AG04450 (cell line): ENCODE measurements at places on chromosomes 1 and 21.

DNA sequence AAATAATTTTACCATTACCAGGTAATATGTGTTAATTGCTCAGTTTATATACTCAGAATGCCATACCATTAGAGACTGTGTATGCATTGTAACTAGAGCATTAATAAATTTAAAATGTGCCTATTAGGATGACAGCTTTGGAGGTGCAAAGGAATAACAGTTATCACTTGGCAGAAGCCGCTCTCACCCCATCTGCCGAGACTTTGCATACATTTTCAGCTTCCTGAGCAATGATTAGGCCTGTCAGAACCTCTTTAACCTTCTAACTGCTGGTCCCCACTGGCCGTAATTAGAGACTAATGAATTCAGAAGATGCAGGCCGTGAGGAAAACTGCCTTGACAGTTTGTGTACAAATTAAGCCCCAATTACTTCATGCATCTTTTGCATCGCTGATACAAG, 158.0 kb upstream of the PROX1 start:
- DNase-seq = no peak

DNA sequence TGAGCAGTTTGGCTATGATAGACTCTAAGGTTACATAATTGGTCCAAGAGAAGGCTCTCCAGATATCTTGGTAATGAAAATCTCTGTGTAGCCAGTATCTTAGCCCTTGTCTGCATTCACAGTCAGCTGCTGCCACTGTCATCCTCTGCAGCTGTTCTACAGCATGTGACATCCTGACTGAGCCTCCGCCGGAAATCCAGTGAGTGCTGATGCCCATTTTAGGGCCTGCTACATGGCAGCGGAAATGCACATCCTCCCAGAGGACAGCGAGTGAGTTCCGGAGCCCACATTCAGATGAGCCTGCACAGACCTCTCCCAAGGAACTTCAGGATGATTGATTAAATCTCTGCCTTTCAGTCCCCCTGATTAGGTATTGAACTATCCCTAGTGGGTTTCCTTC, 237.1 kb downstream of the HHIPL2 start:
- no peak for DNase-seq

- no peak for DNase-seq
Measured at GRCh38 chr1:31957701-31958674, 19.8 kb upstream of the PTP4A2 start.

- no peak for DNase-seq
Measured at GRCh38 chr1:92886886-92887419, 55.1 kb downstream of the RPL5 start.

DNA sequence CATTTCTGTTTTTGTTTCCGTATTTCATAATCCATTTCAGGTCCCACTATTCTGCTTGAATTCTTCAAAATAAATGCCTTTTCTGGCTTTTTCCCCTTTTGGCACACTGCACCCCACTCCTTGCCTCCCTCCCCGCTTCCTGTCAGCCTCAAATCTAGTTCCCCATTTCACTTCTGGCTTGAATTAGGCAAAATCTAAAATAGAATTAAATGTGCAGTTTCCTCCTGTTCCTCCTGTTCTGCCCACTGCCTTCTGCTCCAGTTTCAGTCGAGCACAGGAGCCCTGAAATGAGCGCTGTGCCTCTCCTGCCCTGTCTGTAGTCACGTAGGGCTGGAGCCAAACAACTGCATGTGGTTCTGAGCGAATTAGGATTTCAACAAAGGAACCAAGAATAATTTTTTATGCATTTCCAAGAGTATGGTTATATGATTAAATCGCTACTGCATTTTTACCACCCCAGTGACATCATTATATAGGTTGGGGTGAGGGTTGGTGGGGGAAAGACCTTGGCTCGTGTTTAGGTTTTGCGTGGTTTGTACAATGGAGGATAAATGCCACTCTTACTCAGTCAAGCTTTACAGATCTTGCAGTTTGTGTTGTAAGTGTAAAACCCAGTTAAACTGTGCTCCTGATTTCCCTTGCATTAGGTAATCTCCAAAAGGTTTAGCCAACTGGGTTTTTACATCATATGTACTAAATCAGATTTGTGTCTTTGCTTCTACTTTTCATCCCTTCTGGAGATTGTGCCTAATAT, 114.9 kb downstream of the VPS13D start:
- DNase-seq = no peak

DNA sequence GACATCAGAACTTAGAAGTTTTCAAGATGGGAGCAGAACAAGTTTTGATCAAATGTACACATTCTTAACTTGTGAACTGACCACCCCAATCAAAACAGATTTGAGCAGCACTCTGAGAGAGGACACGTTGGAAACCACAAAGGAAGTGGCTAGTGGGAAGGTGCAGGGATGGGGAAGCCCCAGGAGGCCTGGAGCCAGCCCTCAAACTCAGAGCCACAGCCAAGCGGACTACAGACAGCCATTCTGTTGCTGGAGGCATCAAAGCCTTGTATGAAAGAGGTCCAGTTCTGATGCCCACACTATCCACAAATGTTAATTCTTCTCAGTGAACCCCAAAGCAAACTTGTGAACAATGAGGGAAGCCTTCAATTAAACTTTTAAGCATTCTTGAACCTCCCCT, 143.6 kb upstream of the RAB4A start:
- no peak for DNase-seq

- DNase-seq = no peak
Measured at GRCh38 chr1:58304346-58304975, 242.1 kb downstream of the OMA1 start.

- no peak for DNase-seq
Measured at GRCh38 chr1:156082309-156083091, at the start of gene MEX3A. MEX3A (minus strand) TSS chr1:156082465; CDS start chr1:156081998, 467 bp downstream.

DNA sequence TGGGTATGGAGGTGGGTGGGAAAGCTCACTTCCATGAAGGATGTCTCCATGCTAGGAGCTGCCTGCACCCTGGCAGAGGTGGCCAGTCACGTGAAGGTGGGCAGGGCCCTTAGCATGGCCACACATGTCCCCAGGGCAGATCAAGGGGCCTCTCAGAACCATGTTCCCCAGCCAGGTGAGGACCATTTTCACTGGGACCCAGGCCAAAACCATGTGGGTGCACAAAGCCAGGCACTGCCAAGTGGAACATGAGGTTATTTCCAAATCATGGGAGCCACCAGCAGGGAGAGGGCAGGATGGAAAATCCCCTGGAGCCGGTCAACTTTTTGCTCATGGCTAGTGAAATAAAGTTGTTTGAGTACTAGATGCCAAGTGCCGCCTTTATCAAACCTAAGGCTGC, 9.7 kb downstream of the ZNF692 start:
- DNase-seq = no peak

DNA sequence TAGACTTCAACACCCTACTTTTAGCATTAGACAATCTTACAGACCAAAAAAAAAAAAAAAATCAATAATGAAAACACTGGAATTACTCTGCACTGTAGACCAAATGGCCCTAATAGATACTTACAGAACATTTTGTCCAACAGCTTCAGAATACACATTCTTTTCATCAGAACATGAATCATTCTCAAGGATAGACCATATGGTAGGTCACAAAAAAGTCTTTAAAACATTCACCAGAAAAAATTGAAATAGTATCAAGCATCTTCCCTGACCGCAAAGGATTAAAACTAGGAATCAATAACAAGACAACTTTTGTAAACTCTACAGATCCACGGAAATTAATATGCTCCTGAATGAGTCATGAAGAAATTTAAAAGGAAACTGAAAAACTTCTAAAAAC, 22.5 kb downstream of the ZNF670 start:
- DNase-seq = no peak

GRCh38 chr1:3879787-3880428, 20.2 kb downstream of the C1orf174 start:
- DNase-seq = no peak

GRCh38 chr1:187577610-187578009, 748.9 kb downstream of the PLA2G4A start:
- no peak for DNase-seq

- peak; percentile 53 for DNase-seq
Measured at GRCh38 chr1:205371871-205372660, 15.3 kb upstream of the KLHDC8A start.

DNA sequence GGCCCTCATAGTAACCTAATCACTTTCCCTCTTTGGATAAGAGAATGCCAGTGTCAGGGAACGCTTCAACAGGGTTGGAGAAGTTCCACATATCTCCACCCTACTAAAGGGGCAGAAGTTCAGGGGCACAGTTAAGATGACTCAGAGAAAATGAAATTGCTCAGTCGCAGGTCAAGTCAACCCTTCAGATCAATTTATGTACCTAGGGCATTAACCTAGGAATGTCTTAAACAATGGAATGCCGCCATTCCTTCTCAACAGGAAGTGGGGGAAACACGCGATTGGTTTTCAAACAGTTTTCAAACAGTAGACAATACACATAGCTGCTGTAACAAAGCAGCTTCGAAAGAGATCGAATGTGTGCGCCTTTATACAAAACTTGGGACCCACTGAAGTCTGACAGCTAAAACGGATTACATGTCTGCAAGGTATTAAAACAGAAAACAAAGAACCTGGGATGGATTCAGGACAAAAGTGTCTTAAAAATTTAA, 897 bp downstream of the SLC25A24 start:
- DNase-seq = no peak

GRCh38 chr1:170071378-170071777, 3.1 kb downstream of the KIFAP3 start:
- no peak for DNase-seq

GRCh38 chr1:13832536-13832935, 132.5 kb downstream of the PRDM2 start:
- no peak for DNase-seq

DNA sequence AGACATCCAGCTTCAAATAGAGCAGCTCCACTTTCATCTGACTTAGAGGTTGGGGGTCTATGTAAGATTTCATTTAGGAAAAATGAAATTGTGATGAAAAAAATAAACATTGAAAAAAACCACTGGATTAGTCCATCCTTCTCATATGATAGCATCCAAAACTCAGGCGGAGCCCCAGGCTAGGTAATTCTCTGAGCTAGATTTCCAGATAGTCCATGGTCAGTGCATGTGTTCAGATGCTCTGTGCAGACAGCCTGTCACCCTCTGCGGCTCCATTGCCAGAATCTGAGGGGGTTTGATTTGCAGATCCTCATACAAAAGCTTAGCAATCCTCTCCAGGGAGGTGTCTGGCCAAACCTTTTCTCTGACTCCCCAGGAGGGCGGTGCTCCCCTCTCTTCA, 49.2 kb downstream of the C8B start:
- no peak for DNase-seq

DNA sequence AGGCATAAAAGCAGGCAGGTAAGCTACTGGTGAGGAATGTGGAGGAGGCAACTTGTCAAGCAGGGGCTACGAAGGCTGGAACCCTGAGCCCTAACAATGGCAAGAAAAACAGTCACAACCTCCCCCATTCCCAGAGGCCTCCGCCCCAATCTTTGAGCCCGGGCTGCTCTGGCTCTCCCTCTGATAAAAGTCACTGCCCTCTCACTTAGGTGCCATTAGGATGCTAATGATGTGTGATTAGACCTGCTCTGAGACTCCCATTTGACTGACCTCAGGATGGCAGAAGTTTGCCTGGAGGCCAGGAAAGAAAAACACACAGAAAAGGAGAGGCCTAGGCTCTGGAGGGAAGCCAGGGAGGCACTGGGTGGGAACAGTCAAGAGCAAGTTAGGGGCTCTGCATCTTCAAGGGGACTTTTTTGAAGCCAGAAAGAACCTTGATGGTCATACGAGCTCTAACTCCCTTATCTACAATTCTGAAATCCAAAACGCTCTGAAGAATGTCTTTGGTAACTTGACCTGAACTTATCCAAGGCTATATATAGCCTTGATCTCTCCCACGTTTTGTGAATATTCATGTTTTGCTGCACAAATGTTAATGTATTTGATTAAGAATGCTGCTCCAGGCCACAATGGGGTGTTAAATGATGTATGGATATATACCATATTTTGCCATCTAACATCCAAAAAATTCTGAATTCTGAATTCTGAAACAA, 98.9 kb downstream of the TRABD2B start:
- no peak for DNase-seq

DNA sequence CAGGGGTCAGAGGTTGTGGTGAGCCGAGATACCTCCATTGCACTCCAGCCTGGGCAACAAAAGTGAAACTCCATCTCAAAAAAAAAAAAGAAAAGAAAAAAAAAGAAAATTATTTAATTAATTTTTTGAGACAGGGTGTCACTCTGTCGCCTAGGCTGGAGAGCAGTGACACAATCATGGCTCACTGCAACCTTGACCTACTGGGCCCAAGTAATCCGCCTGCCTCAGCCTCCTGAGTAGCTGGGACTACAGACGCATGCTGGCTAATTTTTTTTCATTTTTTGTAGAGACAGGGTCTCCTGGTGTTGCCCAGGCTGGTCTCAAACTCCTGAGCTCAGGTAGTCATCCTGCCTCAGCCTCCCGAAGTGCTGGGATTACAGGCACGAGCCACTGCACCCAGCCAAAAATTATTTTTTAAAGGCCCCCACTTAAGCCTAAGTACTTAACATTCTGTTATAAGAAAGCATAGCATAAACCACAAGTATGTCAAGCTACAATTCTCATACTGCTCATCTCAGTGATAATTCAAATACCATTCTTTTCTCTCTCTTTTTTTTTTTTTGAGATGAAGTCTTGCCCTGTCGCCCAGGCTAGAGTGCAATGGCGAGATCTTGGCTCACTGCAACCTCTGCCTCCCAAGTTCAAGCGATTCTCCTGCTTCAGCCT, 19.9 kb downstream of the NUCKS1 start:
- DNase-seq = no peak

GRCh38 chr1:113031171-113031933, 41.6 kb upstream of the LRIG2 start:
- DNase-seq = no peak

DNA sequence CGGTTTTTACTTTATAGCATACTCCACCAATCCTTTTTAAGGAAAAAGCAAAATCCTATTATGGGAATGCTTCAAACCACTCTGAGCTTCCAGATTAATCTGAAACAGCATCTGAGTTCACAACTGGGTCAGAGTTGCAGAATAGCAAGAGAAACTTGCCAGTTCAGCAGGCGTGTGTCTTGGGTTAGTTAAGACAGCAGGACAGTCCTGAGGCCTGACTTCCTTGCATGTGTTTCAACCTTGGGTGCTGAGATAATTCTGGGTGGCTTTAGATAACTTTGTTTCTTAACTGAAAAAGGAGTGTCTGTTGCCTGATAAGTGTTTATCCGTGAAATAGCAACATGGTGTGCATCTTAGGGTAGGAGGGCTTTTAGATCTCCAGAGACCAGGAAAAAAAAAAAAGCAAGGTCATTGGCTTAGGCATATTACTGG, 169.2 kb downstream of the DHRS3 start:
- DNase-seq = no peak

DNA sequence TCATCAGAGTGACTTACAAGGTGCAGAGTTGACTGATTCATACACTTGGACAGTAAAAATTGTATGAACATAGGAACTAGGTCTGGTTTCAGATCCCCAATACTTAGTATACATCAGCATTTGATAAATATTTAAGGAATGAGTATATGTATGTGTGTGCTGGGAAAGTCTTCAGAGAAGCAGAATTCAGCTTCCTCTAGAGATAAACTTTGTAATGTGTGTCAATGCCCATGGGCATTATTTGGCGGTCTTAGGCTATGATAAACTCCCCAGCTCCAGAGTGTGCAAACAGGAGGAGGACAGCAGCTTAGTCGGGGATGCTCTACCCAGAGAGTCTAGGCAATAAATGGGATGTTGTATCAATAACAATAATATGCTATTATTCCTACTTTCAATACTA, 2.9 kb upstream of the CAMK1G start:
- DNase-seq = no peak
